ENCODE measurements at places on chromosomes 5 and 9.

DNA sequence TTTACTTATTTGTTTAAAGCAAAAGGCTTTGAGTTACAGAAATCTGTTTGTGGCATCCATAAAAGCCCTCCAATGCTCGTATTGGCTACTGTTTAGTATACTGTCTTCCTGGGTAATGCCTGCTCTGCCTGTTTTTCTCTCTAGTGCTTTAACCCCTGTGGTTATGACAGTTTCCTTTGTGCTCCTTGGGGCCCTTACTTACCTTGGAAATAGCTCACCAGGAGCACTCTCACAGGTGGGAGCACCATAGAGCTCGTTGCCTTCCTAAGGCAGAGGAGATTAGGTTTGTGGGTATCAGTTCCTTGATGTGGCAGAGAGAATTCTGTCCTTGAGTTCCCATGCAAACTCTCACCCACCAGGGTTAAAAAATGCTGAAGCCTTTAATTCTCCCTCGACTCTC, 242.8 kb downstream of the CDH18 start:
- DNase-seq = no peak

DNA sequence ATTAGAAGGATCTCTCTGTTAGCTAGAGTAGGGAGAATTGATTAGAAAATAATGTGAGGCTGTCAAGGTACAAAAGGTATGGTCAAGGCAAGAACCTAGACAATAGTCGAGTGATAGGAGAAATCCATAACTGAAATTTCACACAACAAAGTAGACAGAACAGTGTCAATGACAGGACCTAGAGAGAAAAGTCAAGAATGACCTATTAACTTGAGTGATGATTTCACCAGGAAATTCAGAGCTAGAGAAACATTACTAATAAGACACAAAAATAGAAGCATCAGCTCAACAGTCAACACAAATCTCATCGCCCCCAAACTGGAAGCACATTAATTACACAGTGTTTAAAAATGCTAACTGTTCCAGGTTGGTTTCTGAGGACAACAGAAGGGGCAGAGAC, 532.4 kb downstream of the CDH10 start:
- DNase-seq = no peak

DNA sequence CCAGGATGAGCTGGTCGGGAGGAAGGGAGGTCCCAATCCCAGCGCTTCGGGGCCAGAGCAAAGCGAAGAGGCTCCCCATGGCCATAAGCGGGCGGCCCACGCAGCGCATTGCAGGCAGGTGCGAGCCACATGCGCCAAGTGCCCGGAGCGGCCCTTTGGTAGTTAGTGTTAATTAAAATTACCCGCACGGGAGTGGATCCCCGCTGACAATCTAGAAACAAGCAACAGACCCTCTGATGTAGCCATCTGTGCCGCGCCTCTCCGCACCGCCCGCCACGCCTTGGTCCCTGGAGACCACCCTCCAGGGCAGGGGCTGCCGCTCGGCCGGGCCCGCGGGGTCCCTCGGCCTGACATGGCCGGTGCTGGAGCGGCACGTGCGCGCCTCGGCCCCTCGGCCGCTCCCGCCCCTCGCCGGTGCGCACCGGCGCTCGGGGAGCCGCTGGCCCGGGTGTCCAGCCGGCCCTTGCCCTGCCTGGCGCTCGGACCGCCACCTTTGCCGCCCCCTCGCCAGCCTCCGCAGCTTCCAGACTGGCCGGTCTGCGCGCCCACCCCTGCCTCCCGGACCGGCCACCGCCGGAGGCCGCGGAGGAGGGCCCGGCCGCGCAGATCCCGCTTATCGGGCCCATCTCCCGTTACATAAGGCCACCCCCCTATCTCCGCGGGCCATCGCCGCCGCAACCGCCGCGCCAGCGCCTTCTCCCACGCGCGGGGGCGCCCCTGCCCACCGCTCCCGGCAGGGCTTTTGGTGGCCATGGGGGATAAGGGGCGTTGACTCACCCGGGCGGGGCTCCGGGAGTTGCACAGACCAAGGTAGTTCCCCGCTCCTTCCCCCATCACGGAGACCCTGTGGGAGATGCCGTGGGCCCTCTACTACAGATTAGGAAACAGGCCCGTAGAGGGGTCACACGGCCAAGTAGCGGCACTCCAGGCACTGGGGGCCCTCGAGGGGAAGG, 1.9 kb upstream of the IL13 start:
- DNase-seq = peak; percentile 44

- peak; percentile 54 for DNase-seq
These were observed 90.6 kb downstream of the PTCD2 start for GRCh38 chr5:72410688-72411295.

GRCh38 chr5:93603793-93604643, 21.0 kb downstream of the NR2F1 start:
- DNase-seq = no peak

DNA sequence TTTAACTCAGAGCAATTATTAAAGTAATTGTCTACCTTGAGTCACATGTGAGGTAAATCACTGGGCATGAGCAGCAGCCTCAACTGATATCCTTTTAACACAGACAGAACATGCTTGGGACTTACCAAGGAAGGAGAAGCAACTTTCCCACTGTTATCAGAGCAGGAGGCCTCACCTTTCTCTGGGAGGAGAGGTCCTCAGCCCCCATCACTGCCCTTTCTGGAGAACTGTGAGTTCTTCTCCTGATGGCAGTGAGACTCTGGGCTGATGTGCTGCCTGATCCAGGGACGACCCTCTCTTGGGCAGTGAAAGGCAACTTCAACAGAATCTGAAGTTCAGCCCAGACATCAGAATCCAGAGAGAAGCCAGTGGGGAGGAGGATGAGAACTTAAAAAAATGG, 343.4 kb upstream of the IRX1 start:
- DNase-seq = no peak

GRCh38 chr5:147287110-147287509, 52.3 kb downstream of the STK32A start:
- DNase-seq = no peak

GRCh38 chr9:73162987-73163768, 11.5 kb downstream of the ANXA1 start:
- DNase-seq = no peak

GRCh38 chr5:149576021-149576420, 5.3 kb upstream of the ARHGEF37 start:
- no peak for DNase-seq

DNA sequence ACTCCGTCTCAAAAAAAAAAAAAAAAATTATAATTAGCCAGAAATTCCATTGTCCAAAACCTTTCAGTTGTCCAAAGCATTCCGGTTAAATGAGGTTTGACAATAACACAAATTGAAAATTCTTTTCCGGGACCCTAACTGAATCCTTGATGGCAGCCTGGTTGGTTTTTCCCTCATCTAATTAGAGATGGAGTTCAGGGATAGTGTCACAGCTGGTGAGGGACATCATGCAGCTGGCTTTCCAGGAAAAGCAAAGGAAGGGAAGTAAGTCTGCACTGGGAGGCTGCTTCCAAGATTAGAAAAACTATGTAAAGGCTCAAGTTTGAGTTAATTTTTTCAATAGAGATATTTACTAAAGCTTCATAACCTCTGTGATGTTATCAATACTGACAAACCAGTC, 195.4 kb downstream of the ADAMTS12 start:
- no peak for DNase-seq

DNA sequence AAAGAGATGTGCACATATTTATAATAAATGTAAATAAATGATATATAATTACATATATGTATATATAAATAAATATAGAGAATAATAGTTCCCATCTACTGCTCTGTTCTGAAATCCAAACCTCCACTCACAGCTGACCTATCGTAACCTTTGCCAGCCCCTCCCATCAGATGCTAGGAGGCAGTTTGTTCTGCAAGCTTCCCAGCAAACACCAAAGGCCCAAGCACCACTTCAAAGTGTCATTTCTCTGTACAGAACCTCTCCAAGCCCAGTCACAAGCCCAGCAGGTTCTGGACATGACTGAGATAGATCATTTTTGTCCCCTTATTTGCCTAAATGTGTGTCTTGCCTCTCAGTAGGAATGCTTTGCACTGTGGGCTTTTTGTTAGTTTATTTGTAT, 62.4 kb downstream of the MFAP3 start:
- DNase-seq = no peak

GRCh38 chr5:43609752-43610151, 6.8 kb downstream of the NNT start:
- DNase-seq = no peak

DNA sequence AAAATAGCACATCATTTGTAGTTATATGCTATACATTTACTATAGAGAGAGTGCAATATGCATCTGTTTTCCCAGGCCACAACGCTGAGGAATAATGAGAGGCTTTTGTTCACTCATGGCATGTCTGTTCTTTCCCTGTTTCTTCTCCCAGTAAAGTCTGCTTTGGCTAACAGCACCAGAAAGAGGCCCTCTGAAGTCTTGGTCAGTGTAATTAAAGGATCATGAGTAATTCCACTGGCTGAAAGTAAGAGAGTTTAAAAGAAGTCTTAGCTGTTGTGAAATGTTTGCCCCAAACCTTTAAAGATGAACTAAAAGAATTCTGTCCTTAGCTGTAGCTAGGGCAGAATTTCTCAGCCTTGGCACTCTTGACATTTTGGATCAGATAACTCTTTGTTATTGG, 228.8 kb downstream of the TLE4 start:
- DNase-seq = no peak

GRCh38 chr5:53032188-53032587, 43.0 kb downstream of the ITGA2 start:
- no peak for DNase-seq

- DNase-seq = no peak
These were observed 107.1 kb downstream of the CDH18 start for GRCh38 chr5:19880859-19881436.

- peak; percentile 52 for DNase-seq
These were observed 105.4 kb downstream of the DCP2 start for GRCh38 chr5:113081881-113082546.

DNA sequence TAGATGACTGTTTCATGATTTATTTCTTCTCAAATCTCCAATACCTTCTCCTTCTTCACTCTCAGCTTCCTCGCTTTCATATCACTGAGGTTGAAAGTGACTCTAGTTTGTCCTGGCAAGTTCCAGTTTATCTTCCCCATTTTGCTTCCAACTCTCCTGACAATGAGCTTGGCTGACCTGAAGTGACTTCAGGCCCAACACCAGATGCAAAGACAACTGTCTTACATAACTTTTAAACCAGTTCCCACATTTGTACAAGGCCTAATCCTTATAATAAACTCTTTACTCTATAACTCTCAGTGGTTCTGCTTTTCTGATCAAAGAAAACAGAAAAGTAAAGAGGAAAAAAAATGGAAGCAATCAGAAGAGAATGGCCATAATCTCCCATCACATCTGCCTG, 22.0 kb downstream of the GNG10 start:
- no peak for DNase-seq

DNA sequence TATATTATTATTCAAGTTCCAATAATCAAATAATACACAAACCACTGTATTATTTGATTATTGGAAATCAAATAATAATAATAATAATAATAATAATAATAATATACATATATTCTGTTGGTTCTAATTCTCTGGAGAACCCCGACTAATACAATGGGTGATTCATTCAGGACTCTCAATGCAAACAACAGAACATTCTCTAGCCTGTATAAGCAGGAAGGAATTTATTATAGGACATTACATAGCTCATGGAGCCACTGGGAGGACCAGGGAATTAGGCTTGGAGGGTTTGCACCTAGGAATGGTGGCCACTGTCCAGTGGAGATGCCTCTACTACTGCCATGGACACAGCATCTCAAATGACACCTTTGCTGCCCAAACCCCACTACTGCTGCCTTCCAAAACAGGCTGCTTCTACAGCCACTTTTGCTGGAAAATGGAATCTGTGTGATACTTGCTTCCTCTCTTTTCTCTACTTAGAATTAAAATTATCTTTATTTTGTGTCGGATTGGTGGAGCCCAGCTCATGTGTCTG, 25.9 kb downstream of the PTGS1 start:
- DNase-seq = no peak

DNA sequence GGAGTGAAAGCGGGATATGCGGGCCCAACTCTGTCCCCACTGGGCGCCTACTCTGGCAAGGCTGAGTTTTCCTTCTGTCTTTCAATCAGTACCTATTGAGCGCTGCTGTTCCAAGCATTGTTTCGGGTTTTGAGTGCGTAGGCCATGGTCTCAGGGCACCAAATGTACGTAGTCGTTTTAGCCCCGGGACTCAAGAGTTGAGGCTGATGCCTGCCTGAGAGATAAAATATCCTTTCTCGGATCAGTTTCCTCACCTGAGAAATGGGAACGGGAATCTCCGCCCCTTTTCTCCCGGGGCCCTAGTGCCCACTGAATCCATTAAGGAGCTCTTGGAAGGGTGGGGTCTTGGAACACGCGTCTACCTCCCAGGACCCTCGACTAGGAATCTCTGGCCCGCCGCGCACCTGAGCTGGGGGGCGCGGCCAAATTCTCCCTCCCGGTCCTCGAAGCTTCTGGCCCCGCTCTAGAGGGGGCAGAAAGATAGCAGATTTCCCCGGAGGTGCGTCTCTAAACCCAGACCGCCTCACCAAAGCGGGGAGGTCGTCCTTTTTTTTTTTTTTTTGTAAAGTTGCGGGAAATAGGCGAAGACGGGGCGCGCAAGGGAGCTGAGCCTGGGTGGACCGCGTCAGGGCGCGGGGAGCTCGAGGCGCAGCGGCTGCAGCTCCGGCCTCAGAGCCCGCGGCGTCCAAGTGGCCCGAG, 494 bp upstream of the CXXC5 start:
- DNase-seq = no peak

DNA sequence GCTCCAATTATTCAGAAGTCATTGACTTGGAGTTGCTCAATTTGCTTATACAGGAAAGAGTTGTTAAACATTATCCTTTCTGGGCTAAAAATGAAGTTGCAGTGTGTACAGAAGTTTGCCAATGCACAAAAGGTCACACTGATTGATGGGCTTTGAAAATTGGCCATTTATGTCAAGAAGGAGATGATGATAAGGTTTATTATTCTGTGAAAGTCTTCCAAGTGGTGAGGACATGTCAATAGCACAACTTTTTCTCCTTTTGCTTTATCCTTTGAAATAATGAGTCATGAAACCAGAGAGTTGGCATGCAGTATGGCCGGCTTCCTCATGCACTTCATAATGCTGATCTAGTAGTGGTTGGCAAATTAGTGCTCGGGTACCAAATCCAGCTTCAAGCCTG, 848.5 kb upstream of the WWC1 start:
- peak; percentile 55 for DNase-seq

DNA sequence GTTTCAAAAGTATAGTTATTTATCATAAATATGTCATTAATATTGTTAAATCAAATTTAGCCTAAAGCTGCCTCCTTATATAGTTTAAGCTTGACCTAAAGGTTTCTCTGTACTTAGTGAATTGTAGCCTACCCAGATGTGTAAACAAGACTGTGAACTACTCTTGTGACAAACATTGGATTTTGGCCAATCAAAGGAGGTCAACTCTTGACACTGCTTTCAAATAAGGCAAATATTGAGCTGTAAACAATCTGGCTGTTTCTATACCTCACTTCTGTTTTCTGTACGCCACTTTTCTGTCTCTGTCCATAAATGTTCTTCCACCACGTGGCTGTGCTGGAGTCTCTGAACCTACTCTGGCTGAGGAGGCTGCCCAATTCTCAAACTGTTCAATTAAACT, 51.2 kb downstream of the FXN start:
- DNase-seq = no peak

DNA sequence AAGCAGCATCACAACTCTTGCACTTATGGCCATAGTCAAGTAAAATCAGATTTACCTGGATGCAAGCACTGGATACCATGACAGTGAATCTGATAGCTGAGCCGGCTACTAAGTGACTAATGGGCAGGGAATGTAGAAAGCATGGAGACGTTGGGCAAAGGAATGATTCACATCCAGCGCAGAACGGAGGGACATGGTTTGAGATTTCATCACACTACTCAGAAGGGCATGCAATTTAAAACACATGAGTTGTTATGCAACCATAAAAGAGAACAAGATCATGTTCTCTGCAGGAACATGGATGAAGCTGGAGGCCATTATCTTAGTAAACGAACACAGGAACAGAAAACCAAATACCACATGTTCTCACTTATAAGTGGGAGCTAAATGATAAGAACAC, 169.1 kb upstream of the PIK3R1 start:
- peak; percentile 99 for DNase-seq
